RPMI7951 (cell line): ENCODE measurements at places on chromosomes 12 and 14.

DNA sequence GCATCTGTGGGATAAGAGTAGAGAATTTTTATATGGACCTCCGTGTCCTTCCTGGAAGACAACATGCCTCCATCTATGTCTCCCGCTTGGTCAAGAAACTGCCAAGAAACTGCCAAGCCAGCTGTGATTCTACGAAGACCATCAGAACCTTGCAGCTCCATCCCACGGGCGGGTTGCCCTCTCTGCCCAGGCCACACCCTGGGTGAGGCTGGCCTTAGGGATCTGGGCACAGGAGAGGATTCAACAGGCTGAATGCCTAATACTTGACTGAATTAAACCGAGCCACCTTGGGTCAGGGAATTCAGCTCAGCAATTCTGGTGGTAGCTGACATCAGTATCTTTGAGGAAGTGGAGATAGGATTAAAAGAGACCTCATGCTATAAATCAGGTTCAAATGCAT lies 37.8 kb upstream of the FOS start:
- no peak for DNase-seq

DNA sequence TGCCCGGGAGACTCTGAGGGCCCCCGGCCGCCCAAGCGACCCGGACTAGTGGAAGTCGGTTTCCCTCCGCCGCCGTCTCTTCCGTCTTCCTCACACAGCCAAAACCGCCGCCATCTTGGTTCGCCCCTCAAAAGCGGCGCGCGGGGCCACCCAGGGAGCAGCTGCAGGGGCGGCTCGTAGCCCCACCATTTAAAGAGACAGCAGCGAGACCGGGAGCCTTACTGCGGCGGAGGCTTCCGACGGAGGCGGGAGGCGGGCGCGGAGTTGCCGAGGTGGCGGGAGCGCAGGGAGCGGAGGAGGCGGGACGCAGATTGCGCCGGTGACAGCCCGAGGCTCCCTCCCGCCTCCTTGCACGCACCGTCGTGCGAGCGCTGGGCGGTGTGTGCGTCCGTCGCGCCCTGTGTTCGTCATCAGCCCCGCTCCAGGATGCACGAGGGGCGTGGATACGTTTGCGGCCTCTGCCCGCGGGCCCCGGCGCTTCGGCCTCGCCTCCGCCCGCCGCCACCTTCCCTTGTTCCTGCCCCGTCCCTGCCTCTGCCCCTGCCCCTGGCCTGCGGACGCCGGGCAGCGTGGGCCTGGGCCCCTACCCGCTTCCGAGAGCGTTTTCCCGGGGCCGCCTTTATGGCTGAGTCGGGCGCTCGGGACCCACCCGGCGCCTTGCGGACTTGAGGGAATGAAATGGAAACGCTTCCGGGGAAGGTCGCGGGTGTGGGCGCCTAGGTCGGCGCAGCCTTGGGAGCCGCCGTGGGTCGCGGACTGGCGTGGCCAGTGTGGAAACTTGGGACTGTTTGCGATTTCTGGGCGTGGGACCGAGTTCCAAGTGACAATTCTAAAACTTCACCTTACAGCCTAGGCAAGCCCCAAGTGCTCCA lies at the start of gene PPP4R3A:
PPP4R3A (minus strand) TSS at position 140 of the 872 bp plus-strand sequence. CDS start 663 bp downstream, outside the sequence.
- DNase-seq, result peak; percentile 95

DNA sequence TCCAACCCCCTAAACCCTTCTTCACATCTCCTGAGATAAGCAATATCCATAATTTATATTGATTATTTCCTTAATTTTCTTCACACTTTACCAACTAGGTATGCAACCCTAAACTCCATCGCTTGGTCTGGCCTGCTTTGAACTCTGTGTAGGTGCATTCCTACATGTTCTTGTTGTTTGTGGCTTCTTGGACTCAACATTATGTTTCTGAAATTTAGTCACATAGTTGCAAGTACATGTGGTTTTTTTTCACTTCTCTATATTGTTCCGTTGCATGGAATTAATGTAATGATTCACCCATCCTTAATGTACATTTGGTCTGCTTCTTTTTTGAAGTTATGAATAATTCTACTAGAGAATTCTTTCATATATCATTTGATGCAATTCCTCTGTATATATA lies 1.6 kb upstream of the TAS2R30 start:
- no peak for DNase-seq

DNA sequence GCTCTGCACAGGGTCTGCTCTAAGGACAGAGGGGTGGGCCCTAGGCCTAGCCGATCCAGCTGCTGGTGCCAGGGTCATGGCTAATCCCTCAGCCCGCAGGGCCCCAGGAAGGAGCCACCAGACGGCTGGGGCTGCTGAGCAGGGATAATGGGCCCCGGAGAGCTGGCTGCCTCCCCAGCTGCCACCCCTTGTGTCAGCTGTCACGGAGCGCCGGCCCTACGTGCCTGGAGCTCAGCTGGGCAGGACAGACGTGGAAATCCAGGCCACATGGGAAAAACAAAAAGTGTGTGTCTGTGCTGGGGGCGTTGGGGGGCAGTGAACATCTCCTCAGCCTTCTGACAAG lies 36.2 kb downstream of the CHGA start:
- DNase-seq, result no peak

DNA sequence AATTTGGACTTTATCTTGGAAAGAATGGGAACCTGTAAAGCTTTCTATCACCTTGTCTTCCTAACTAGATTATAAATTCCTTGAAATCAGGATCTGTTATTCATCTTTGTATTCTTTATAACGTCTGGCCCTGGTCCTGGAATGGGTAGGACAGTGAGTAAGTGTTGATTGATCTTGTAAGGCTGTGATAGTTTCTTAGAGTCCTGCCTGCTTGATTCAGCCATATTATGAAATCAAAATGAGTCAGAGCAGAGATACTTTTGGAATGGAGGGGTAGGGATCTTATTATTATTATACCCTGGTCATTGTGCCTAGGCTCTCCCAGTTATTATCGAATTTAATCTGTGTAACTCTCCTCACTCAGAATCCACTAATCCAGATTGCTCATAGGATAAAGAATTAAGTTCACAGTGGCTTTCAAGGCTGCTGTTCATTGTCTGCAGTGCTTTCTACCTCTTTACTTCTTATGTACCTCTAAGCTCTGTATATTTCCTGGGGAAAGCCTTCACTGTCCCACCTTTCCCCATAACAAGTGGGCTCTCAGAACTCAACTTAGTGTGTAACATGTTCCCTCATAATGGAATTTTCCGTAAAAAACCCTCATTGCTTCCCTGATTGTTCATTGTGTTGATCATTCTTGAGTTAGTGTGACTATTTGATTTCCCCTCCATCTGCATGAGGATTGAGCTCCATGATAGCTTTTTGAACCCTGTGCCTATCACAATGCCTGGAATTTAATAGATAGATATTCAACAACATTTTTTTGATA lies 93.3 kb downstream of the DAAM1 start:
- peak; percentile 51 for DNase-seq

GRCh38 chr12:117098024-117098360 lies 1.2 kb downstream of the TESC start:
- no peak for DNase-seq

- DNase-seq, result peak; percentile 78
Observed at GRCh38 chr12:132506328-132507160, 16.6 kb downstream of the FBRSL1 start.

GRCh38 chr14:94407906-94408305 lies 19.5 kb upstream of the SERPINA1 start:
- DNase-seq, result peak; percentile 10

DNA sequence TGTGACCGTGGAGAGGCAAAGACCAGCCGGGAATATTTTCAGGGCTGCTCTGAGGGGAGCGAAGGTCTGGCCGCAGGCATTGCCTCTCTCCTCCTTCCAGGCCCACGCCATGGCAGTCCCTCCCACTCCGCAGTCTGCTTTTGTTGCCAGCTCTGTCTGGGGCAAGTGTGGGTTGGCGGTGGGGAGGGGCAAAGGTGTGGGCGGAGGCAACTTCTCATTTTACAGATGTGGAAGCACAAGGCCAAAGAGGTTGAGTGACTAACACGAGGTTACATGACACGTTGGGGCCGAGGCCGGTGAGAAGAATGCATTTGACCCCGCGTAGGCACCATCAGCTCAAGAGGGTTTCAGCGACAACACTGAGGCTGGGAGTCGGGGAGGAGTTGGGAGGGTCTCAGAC lies 6.1 kb upstream of the FAIM2 start:
- DNase-seq, result no peak

DNA sequence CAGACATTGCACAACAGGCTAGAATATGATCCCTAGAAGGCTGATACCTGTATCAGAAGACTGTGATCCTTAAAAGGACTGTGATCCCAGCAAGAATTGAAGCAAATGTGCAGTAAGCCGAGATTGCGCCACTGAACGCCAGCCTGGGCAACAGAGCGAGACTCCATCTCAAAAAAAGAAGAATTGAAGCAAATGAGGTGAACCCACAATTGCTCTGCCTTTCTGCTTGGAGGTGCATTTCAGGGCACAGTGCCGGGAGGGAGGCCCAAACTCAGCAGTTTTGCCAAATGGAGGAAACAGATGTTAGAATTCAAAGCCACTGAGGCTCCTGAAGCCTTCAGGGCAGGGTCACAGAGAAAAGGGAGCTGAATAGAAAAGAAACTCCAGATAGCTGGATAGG lies 61.1 kb upstream of the COCH start:
- no peak for DNase-seq

DNA sequence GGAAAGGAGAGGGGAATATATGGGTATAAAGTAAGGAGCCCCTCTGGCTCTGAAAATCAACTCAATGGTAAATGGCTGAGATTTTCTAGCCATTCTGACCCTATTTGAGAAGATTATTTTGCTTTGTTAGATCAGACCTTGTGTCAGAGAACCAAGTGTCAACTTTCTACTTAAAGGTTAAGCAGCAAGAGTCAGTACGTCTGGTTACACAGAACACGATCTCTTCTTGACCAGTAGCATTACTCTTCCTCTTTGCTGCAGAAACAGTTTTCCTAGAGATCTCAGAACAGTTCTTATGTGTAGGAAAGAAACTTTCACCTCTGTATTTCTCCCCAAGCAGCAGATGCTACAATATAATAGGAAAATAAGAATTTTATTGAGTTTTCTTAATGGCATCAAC lies 47.4 kb upstream of the BTG1 start:
- no peak for DNase-seq

GRCh38 chr12:93009533-93009932 lies 80.4 kb upstream of the EEA1 start:
- no peak for DNase-seq

DNA sequence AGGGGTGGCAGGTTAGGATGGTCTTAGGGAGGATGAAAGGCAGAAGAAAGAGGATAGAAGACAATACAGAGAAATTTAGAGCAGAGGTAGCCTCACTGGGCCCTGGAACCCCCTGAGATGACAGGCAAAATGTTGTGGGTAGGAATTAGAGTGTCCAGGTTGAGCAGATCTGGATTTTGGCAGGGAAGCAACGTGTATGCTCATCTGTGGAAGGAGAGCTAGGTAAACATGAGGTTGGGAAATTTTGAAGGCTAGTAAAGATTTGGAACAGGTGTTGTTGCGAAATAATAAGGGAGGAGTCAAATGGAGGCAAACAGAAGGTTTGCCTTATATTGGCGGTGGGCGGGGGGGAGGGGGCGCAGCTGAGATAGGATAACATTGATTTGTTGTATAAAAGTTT lies 5.3 kb downstream of the HSD17B6 start:
- no peak for DNase-seq

DNA sequence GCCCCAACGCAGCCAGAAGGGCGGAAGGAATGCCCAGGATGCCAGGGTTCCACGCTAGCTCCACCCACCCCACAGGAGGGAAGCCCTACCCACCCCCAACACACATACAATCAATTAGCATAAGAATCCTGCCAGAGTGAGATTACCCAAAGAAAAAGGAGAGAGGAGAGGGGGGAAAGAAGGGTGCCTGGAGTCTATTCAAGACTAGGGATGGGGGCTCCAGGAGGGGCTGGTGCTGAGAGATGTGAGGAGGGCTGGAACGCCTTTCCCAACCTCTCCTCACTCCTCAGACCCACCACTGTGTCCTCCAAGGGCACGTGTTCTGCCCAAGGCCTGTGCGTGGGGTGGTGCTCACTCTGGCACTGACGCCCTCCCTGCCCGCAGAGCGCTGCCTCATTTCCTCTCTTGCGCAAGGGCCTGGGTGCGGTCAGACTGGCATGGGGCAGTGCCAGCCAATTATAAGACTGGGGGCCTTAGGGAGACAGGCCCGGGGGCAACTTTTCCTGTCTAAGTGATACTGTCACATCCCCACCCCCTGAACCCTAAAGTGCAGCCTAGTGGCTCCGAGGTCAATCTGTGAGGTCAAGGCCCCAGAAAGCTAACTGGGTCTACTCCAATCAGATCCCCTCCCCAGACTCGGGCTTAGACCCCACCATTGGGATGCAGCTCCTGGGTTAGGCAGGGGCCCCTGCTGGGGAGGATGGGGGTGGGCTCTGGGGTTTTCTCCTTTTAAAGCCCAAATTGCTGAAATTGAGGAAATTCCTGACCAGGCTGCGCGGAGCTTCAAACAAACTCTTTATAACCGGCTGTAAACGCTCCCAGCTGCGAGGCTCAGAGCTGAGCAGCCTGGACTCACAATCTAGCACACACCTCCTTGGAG lies 10.2 kb upstream of the ITGB7 start:
- DNase-seq, result peak; percentile 61

DNA sequence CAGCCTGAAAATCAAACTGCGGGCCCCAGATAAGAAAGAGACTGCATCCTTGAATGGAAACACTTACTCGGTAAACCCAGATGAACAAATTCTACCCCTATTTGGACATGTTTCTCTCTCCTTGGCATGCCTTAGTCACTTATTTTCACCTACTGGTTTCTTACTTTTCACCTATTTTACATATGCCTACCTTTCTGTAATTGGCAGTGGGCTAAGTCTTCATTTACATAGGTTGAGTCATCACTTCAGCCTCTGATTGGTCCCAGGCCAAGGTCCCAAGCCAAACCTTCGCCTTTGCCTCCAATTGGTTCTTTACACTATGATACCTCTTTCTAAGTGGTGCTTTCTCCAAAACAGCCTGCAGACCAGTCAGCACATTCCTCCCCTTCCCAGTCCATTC lies 111.3 kb downstream of the DYRK2 start:
- DNase-seq, result no peak

- peak; percentile 26 for DNase-seq
Observed at GRCh38 chr12:8609061-8609570, 3.5 kb downstream of the AICDA start.

DNA sequence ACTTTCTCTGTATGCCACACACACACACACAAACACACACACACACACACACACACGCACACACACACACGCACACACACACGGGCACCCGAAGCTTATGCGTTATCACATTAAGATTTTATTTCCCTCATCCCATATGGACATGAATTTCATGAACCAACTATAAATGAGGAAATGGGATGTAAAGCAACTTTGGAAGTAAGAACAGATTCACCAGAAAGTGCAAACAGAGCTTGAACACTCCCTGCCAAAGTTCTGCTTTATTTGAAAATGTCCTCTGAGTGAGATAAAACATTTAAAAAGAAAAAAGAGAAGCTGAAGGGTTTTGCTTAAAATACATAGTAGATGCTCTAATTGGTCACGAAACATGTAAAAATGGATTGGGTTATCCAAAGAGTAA lies 90.4 kb upstream of the OTX2 start:
- DNase-seq, result no peak

GRCh38 chr12:80056845-80057244 lies 42.5 kb upstream of the OTOGL start:
- peak; percentile 67 for DNase-seq

DNA sequence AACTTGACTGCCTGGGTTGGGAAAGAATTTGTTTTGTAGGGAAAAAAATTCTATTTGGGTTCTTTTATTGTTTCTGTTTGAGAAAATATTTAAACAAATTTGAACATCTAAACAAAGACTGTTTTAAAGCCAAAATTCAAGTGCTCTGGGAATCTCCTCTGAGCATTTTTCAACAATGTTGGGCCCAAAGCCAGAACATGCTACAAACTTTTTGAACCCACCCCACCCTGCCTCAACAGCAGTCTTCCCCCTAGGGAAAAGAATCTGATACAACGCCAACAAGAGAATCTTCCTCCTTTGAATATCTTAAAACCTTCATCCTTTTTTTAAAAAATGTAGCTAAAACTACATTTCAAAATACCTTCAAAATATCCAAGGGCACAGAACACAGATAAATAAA lies 20.4 kb upstream of the NID2 start:
- DNase-seq, result no peak
